ENCODE measurements at places on chromosomes 2 and 18.

GRCh38 chr2:232672588-232672987 lies 24.5 kb upstream of the GIGYF2 start:
- no peak for DNase-seq

DNA sequence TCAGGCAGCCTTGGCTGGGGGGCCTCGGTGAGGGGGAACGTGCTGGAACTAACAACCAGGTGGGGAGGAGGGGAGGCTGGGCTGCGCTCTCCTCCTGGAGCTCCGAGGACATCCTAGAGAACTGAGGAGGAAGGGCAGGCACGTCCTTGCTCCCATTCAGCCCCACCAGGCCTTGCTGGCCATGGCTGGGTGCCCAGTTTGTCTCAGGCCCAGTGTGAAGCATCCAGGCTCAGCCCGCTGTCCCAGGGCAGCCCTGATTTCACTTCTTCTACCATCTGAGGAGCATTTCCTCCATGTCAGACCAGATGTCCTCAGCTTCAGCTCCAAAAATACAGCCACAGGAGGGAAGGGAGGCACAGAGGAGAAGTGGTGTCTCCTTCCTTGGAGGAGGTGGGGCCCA lies 125.4 kb downstream of the CELF4 start:
- DNase-seq = no peak

DNA sequence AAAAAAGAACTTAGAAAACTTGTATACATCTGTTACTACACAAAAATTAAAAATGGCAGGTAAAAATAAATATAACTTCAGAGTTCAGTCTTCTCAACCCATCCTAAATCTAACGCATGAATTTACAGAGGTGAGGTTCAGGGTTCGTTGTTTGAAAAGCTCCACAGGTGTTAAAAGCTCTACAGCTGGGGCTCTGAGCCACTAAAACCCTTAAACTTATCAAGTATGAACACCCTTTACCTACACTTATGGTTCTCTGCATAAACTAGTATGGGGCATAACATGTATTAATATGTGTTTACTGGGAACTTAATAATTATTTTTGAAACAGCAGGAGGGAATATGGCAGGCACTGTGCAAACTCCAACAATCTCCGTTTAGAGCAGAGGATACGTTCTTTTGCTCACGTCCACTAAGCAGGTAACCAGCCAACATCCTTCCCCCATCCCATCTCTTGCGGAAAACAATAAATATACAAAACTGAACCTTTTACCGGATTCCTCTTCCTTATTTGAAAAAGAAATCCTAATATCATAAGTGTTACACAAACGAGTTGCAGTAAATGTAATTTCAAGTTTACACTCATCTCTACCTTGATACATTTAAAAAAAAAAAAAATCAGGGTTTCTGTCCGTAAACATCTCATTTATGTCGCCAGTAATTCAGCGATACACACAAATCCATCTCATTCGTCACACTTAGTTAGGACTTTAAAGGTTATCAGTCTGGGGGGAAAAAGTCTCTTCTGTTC lies 1.3 kb downstream of the PIAS2 start:
- DNase-seq = no peak

GRCh38 chr2:236887531-236887930 lies 198.2 kb upstream of the COPS8 start:
- DNase-seq = no peak

DNA sequence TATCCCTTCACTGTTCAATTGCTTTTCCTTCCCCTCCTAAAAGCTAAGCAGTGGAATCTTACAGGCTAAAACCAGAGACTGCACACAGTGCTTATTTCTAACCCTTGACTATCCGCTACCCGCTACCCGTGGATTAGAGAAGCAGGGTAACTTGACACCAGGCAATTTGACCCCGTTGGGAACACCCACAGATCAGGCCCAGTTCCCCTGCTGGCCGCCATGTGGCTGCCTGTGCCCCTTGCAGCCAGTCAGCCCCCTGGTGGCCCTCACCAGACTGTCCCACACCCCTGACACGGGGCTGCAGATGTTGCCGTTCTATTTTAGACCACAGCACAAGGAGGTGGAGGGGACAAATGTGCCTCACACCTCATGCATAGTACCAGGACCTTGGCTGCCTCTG lies 74.8 kb downstream of the TXNL1 start:
- DNase-seq = peak; percentile 3

- DNase-seq = no peak
Measured at GRCh38 chr2:204673877-204674276, 128.6 kb downstream of the PARD3B start.

DNA sequence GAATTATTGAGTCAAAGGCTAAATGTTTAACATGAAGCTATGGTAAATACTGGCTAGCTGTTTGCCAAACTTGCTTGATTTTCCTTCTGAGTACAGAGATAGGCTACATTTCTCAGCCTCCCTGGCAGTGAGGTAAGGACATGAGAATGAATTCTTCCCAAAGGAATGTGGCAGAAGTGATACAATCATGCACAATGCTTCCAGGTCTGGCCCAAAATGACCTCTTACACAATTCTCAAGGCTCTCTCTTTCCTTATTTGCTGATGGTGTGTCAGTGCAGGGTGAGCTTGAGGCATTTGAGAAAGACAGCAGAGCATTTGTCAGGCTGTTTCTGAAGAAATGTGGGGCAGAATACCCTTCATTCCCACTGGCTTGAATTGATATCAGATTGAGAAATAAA lies 95.6 kb upstream of the NABP1 start:
- DNase-seq = no peak

DNA sequence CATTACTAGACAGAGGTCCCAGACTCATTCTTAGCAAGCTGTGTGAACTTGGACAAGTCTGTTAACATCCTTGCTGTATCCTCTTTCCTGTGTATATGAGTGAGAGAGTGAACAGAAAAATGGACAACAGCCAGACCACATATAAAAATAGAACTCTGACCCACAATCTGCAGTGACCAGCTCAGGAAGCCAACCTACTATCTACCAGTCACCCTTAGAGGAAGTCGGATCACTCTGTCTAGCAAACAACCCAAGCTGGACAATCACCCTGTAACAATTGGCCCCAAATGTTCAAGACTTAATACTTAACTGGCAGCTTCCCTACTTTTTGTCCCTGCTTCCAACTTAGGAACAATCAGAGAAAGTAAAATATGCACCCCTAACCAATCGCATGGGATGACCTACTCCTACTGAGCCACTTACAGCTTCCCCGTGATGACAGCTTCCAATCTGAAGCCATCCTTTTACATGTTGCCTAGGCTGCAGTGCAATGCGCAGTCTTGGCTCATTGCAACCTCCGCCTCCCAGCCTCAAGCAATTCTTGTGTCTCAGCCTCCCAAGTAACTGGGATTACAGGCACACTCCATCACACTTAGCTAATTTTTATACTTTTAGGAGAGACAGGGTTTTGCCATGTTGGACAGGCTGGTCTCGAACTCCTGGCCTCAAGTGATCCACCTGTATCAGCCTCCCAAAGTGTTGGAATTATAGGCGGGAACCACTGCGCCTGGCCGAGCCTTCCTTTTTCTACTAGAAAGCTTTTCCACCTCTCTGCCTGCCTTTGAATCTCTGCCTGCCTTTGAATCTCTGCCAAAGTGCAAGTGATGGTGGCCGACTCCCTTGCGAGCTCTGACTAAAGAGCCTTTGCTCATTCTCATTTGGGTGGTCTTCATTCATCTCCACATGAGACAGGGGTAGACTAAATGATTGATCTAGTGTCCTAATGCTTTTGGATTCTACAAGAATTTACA lies 158.3 kb upstream of the NDUFV2 start:
- DNase-seq = no peak

- DNase-seq = no peak
Measured at GRCh38 chr18:57853864-57854263, 50.7 kb upstream of the ATP8B1 start.

DNA sequence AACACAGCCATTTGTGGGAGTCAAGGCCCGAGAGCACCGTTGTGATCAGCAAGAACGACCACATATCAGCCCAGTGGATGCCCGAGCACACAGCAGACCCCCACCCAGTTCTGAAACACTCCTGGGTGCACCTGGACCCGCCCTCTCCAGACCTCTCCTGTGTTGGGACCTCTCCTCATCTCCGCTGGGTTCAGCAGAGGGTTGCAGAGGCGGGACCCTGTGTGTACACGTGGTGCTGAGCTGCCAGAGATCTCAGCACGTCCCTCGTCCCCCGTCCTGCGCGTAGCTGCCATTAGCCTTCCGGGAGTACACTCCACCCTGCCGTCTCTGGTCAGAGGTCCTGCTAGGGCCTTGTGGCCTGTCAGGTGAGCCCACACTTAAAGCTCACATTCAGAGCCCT lies 51.7 kb downstream of the ADI1 start:
- no peak for DNase-seq

DNA sequence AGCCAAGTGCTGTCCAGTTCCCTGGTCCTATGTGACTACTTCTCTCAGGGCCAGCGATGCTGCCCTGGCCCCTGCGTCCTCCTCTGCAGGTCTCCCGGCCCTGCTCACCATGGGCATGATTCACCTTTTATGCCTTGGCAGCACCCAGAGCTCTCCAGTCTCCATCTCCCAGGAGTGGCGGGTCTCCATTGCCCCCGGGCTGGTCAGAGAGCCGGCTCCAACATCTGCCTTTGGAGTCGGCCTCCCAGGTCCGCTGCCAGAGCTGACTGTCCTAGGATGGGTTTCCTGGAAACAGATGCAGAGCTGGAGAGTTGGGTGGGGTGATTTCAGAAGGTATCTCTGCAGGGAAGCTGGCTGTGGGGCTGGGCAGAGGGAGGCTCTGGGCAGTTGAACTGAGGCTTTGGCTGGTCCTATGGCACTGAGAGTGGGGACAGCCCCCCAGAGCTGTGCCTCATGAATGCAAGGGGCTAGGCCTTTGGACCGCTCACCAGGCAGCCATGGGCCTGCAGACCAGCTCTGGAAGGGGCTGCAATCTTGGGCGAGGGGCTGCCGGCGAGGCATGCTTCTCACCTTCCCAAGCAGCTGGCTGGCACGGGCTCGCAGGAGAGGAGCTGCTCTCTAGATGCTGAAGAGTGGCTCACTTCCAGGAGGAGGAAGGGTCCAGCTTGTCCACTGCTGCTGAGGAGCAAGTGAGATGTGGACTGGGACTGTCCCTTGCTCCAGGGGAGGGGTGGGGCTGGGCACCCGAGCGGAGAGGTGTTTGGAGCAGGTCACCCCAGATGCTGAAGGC lies 59.8 kb upstream of the HS6ST1 start:
- DNase-seq = no peak

GRCh38 chr2:38690499-38691420 lies 24.8 kb downstream of the GALM start:
- peak; percentile 31 for DNase-seq

GRCh38 chr2:190545093-190545492 lies 10.6 kb upstream of the NEMP2 start:
- no peak for DNase-seq

DNA sequence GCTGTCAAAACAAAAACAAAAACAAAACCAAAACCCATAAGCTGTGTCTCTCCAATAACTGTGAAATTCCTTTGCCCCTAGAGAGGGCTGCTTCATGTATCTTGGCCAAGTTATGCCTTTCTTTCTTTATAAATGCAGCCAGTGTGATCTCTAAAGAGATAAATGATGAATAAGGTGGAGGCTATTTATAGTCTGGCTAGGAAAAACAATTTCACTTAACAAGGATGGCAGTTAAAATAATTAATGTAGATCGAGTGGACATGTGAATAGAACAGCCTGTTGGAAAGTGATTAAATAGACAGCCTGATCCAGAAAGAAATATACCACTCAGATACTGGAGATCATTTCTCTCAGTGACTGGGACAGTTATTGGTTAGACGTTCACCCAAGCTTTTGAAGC lies 1666.9 kb upstream of the CELF4 start:
- no peak for DNase-seq

DNA sequence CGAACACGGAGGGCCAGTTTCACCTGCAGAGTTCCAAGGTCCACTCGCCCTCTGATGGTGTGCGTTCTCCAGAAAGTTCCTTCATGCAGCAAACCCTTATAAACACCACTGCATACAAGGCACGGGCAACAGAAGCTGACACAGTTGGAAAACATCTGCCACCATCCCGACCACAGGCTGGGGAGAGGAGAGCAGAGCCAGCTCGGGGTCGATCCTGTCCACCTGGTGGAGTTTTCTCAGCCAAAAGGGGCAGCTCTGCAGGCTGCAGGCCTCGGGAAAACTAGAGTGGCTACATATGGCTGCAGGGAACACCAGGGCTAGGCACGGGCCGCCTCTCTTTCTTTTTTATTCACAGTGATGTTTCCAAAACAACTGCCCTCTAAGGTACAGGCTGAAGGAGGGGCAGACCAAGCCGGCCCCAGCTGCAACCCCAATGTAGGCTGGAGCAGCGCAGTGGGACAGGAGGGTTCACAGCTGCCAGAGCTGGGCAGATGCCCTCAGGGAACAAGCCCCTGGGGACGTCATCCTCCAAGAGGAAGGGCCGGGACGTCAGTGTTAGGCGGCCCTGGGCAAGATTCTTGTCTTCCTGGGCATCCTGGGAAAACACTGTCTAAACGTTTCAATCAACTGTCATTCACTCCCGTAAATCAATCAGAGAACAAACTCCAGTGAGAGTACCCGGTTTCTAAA lies 274.7 kb downstream of the TWIST2 start:
- DNase-seq = no peak

DNA sequence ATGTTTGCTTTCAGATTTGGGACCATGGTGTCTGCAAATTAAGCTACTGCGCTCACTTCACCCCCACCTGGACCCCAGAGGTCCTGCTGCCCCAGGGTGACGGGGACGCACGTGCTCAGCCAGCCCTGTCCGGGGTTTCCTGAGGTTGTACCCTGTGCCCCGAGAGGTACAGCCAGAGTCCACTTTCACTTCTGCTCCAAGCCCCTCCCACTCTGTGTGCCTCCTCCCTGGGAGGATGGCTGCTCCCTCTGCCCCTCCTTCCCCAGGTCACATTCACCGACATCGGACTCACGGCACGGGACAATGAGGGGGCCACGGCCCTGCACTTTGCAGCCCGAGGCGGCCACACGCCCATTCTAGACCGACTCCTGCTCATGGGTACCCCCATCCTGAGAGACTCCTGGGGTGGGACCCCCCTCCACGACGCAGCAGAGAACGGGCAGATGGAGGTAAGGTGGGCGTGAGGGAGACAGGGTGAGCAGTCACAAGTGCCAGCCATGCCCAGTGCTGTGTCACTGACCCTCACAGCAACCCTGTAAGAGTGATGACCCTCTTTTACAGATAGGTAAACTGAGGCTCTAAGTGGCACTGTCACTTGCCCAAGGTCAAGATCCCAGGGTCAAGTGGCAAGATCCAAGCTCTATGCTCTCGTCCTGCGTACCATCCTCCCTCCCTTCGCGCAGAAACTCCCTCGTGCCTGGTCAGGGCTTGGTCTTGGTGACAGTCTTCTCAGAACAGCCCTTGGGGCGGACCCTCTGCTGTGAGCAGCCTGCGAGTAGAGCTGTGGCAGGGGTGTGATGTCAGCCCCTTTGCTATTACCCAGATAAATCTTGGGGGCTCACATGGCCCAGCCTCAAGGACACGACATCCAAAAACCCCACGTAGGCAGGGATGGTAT lies 7.6 kb downstream of the ESPNL start:
- DNase-seq = no peak

DNA sequence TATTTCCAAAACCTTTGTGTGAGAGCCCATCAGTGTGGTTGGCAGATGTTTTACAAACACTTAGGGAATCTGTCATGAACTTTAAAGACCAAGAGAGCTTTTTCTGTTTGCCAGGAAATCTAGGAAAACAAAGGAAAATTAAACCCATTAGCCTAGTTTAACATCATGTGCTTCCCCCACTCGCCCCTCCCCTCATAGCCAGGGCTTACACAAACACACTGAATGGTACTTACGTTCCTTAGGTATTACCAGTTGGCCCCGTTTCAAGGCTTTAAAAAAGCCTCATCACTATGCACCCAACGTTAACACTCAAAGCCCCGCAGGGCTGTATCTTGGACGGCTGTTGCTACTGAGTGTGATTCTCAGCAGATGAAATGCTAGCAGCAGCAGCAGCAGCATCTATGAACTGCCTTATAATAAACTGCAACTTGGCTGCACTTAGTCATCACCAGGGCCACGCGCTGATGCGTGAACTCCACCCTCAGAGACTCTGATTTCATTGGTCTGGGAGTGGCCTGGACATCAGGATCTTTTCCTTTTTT lies 20.1 kb upstream of the TTC39C start:
- DNase-seq = no peak
